ENCODE measurements at places on chromosomes 3 and 15.

DNA sequence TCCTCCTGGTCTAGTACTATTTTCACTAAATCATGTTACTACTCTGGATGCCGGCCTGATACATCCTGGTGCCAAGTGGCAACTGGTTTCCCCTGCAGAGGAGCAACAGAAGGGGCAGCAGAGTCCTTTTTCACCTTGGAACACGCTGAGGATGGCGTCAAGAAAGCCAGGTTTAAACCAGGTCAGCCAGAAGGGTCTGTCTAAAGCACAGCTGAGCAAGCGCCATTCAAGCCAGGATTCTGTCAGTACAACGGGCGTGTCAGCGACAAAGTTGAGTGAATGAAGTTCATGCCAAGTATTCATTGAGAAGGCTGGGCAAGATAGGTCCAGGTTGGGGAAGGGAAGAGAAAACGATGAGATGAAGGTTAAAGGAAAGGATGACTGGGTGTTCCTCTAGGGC is 88.2 kb downstream of the FBN1 start:
- DNase-seq, result no peak

GRCh38 chr3:187458921-187459320 is 90.7 kb downstream of the RTP4 start:
- DNase-seq, result no peak

- no peak for DNase-seq
Measured at GRCh38 chr3:7433073-7433472, 572.2 kb downstream of the GRM7 start.

DNA sequence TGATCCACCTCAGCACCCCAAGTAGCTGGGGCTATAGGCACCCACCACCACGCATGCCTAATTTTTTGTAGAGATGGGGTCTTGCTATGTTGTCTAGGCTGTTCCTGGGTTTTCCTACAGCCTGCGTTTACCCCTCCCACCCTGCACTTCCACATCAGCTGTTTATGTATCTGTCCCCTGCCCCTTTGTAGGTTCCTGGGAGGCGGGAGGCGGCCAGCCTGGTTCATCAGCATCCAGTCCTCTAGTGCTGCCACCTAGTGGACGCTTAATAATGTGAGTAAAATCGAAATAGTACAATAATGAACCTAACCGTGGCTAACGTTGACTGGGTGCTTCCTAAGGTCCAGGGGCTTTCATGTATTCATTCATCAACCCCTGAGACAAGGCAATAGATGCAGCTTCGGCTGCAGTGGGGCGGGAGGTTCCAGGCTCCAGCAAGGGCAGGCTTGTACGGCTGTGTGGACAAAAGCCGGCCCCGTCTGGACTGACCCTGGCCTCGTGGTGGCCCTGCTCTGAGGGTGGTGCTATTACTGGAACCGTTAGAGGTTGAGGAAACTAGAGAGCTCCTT is 1.2 kb upstream of the LCTL start:
- peak; percentile 24 for DNase-seq

GRCh38 chr3:57694146-57694545 is 1.3 kb upstream of the DENND6A start:
- no peak for DNase-seq

DNA sequence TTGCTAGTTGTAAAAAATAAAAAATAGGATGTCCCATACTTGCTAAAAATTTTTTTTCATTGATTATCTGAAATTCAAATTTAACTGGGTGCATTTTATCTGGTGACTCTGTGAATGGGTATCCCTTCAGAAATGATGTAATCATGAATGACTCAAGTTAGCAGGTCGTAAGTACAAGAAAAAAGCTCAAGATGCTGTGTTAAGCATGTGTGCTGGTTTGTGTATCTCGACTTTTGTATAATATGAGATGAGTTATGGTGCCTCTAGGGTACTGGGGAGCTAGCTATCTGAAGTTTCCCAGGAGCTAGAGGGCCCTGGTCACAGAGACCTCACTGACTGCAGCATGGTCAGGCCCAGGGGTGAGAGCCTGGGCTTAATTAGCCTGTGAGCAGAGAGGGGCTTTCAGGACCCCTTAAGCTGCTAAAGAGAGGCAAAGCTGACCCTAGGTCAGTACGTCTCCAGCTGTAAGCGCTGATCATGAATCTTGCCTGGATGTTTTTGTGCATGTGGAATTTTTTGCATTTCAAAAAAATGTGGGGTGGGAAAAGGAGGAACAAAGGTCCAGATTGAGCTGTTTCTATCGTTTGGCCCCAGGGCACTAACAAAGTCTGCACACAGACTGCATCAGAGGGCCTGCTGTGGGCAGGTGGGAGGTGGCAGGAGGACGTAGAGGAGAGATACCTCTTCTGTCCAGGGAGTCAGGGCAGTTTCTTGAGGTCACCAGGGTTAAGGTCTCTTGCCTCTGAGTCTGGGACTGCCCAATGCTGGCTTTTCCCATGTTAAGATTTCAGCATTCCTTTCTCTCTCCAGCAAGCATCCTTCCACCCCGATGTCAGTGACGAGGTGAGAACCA is 233.2 kb upstream of the TPM1 start:
- DNase-seq, result no peak

Data from naive thymus-derived CD4-positive, alpha-beta T cell (primary cell).